ENCODE measurements at places on chromosomes 11 and 22.

DNA sequence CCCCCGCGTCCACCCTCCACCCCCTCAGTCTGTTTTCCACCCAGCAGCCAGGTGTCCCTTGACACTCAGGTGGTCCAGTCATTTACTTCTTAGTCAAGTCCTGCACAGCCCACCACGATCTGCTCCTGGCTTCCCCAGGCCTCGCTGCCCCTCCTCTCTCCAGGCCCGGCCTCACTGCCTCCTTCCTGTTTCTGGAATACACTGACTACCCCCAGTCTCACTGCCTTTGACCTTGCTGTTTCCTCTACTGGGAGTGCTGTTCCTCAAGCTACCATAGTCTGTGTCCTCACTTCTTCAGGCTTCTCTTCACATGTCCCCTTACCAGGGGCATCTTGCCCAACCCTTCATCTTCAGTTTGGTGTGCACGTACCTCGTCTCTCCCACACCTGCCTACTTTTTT lies 7.4 kb downstream of the MCM5 start:
- no peak for DNase-seq

DNA sequence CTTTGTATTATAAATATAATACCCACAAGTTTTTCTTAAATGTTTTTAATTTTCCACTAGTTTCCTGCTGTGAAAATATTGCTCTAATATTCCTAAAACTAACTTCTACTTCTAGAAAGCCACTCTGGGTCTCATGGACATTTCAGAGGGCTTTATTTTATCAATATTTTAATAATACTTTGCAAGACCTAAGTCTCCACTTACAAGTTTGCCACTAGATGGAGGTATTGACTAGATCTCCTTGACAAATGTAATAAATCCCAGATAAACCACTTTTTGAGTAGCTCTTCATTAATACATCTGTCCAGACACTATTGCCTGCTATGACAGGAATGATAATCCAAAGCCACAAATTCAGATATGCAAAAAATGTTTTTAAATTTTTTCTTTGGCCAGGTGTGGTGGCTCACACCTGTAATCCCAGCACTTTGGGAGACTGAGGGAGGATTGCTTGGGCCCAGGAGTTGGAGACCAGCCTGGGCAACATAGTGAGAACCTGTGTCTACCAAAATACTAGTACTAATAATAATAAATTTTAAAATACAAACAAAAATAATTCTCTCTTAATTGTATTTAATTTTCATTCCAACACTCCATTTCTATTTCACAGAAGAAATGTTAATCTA lies 3.5 kb upstream of the ACAT1 start:
- DNase-seq = no peak

DNA sequence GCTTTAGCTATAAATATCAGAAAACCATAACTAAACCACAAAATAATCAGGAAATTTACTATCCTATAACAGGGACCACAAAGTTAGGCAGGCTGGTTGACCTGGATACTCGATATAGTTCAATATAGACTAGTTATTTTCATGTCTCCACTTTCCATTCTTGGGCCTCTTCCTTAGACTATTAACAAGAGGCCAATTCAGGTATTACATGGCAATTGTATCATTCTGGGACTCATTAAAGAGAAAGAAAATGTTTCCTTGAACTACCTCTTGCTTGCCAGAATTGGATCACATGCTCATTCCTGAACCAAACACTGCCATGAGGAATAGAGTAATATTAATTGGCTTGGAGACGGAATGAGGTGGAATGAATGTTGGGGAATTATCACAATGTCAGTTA lies 76.0 kb downstream of the EIF3M start:
- DNase-seq = no peak

GRCh38 chr11:71223671-71224660 lies 28.4 kb downstream of the SHANK2 start:
- no peak for DNase-seq

- DNase-seq = no peak
Observed at GRCh38 chr11:94183886-94184264, 55.2 kb downstream of the PANX1 start.

DNA sequence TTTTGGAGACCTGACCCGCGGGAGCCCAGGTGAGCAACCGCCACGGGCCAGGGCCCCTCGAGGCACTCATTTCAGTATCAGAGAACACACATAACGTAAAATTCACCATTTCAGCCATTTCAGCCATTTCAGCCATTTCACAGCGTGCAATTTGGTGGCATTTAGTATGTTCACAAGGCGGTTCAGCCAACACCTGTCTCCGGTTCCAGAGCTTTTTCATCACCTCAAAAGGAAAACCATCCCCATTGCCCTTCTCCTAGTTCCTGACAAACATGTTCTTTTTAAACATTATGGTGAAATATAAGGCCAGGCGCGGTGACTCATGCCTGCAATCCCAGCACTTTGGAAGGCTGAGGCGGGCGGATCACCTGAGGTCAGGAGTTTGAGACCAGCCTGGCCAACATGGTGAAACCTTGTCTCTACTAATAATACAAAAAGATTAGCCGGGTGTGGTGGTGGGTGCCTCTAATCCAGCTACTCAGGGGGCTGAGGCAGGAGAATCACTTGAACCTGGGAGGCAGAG lies 119.3 kb downstream of the KCNQ1 start:
- no peak for DNase-seq

Measured in activated T-helper 1 cell treated with anti-CD3 and anti-CD28 coated beads, Interleukin-2, amount 50 U/mL, for 16 hours (primary cell).